ENCODE measurements at places on chromosomes 4 and X. TPM values are rescaled to one million over a fixed set of nuclear protein-coding genes. Genes with fewer than 3 reads are reported as not detected.

DNA sequence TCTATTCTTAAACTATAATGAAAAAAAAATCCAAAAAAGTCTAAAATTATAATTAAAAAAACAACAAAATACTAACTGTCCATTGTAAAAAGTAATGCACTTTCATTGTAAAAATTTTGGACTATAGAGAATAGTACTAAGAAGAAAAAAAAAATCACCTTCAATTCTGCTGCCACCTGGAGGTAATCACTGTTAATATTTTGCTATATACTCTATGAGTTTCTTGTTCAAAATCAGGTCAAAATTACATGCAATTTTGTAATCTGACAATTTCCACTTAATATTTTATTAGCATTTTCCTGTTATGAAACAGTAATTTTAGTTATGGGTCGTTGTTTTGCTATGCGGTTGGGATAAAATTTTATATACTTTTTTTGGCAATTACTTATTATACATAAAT lies 62.0 kb downstream of the HTT start:
- H3K4me3 ChIP-seq, result no peak overlapping the region
- no peaks in the 10 kb centered on the region for H3K4me1 ChIP-seq
- no peaks in the 10 kb centered on the region for H3K27me3 ChIP-seq
- H3K36me3 ChIP-seq, result peaks cover 45% of the 10 kb centered on the region

- H3K4me3 ChIP-seq, result no peak overlapping the region
- H3K36me3 ChIP-seq, result no peaks in the 10 kb centered on the region
- H3K27me3 ChIP-seq, result no peaks in the 10 kb centered on the region
- no peak overlapping the region for H3K27ac ChIP-seq
Measured at GRCh38 chrX:74080165-74080564, 223.8 kb upstream of the ZCCHC13 start.

GRCh38 chr4:147740176-147740575 lies 8.3 kb downstream of the ARHGAP10 start:
- peak; percentile 56 for DNase-seq
- no peaks in the 10 kb centered on the region for H3K36me3 ChIP-seq
- no peak overlapping the region for H3K27ac ChIP-seq
- H3K4me3 ChIP-seq, result no peak overlapping the region
- H3K27me3 ChIP-seq, result no peaks in the 10 kb centered on the region
- H3K4me1 ChIP-seq, result peaks cover 27% of the 10 kb centered on the region

DGKK gene
- 0.05 TPM for total RNA-seq

DNA sequence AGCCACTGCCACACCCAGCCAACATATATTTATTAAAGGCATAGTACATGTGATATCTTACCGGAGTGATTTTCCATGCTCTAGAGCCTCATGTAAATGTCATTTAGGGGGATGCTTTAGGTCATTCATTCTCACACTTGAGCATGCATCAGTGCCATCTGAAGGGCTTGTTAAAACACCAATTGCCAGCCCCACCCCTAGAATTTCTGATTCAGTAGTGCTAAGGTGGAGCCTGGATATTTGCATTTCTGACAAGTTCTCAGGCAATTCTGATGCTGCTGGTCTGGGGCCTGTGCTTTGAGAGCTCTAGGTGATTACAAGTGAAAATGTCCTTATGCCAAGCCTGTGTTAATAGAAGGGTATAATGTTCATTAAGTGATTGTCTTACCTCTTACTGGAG lies 107.7 kb downstream of the PHEX start:
- H3K27me3 ChIP-seq, result no peaks in the 10 kb centered on the region
- H3K4me1 ChIP-seq, result peaks cover 16% of the 10 kb centered on the region
- H3K36me3 ChIP-seq, result no peaks in the 10 kb centered on the region
- H3K4me3 ChIP-seq, result no peak overlapping the region
- no peak overlapping the region for H3K27ac ChIP-seq
- no peak for DNase-seq

TSPAN7 gene
- 3.5 TPM for total RNA-seq

PNMA5 gene
- total RNA-seq, result not detected

- H3K27ac ChIP-seq, result no peak overlapping the region
- DNase-seq, result no peak
Measured at GRCh38 chrX:152154050-152154449, 15.7 kb upstream of the MAGEA10 start.

- H3K4me3 ChIP-seq, result no peak overlapping the region
- no peak overlapping the region for H3K27ac ChIP-seq
- no peaks in the 10 kb centered on the region for H3K27me3 ChIP-seq
Measured at GRCh38 chr4:163558539-163559044, 64.1 kb downstream of the TMA16 start.

DNA sequence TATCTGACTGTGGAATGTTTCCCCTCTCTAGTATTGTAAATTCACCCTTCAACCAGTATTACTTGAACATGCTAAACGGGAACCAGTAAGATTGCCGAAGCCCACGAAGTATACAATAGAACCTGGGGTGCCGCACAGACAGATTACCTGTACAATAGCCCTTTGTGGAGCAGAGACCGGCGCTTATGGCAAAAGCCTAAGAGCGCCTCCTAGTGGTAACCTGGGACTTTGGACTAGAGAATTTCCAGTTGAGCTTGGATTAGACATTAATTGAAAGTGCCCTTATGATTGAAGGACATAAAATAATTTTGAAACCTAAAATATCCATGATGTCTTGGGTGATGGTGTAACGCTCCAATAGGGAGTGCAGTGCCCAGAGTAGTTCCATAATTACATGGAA lies 14.1 kb downstream of the ZNF157 start:
- H3K36me3 ChIP-seq, result no peaks in the 10 kb centered on the region
- H3K27ac ChIP-seq, result no peak overlapping the region
- no peaks in the 10 kb centered on the region for H3K4me1 ChIP-seq
- no peaks in the 10 kb centered on the region for H3K27me3 ChIP-seq

DNA sequence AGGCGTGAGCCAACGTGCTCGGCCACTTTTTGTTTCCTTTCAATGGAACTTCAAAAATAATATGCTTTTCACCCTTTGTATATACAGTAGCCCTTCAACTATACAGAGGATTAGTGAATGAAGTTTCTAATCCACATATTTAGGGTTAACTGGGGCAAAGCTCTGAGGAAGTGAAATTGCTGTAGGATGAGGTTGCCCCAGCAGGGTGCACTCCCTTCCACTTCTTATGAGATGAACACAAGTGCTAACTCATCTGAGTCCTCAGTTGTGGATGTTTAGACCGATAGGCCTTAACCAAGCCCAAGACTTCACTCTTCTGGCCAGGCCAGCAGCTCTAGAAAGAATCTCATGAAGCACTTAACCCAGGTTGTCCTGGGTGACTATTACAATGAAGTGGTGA lies 29.1 kb upstream of the CT55 start:
- no peaks in the 10 kb centered on the region for H3K36me3 ChIP-seq
- no peak overlapping the region for H3K4me3 ChIP-seq
- H3K27ac ChIP-seq, result no peak overlapping the region
- no peaks in the 10 kb centered on the region for H3K27me3 ChIP-seq
- DNase-seq, result no peak

DNA sequence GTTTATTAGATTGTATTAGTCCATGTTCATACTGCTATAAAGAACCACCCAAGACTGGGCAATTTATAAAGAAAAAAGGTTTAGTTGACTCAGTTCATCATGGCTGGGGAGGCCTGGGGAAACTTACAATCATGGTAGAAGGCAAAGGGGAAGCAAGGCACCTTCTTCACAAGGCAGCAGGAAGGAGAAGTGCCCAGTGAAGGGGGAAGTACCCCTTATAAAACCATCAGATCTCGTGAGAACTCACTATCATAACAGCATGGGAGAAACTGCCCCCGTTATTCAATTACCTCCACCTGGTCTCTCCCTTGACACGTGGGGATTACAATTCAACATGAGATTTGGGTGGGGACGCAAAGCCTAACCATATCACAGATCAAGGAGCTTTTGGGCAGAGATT lies 8.1 kb upstream of the HSD17B13 start:
- H3K27me3 ChIP-seq, result no peaks in the 10 kb centered on the region
- H3K36me3 ChIP-seq, result no peaks in the 10 kb centered on the region
- no peak overlapping the region for H3K27ac ChIP-seq
- H3K4me1 ChIP-seq, result no peaks in the 10 kb centered on the region
- DNase-seq, result no peak

DNA sequence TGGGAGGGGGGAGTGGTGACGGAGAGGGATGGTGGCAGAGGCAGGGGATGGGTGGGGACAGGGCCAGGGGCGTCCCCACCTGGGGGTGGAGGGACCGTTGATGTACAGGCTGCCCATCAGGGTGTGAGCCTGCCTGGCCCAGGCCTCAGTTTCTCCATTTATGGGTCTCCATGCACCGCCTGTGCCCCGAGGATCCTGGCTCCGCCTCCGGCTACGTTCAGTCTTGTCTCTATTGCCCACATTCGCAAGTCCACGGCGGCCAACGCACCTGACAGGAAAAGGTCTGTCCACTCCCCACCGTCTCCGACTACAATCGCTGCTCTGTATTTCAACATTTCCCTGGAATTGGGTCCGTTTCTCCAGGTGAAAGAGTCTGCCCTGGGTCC lies 96.3 kb upstream of the NKX1-1 start:
- H3K4me1 ChIP-seq, result no peaks in the 10 kb centered on the region
- H3K27me3 ChIP-seq, result peaks cover 5% of the 10 kb centered on the region
- H3K36me3 ChIP-seq, result no peaks in the 10 kb centered on the region
- H3K4me3 ChIP-seq, result no peak overlapping the region
- H3K27ac ChIP-seq, result no peak overlapping the region

XG gene
- total RNA-seq, result 0.30 TPM

SMIM10L2A gene
- 0.48 TPM for total RNA-seq

HPGD gene
- 0.20 TPM for total RNA-seq

- peak overlapping the region; percentile 94 for H3K27ac ChIP-seq
- peaks cover 4% of the 10 kb centered on the region for H3K36me3 ChIP-seq
- H3K4me3 ChIP-seq, result no peak overlapping the region
- no peaks in the 10 kb centered on the region for H3K27me3 ChIP-seq
Measured at GRCh38 chr4:57081651-57082621, 28.2 kb downstream of the IGFBP7 start.

DNA sequence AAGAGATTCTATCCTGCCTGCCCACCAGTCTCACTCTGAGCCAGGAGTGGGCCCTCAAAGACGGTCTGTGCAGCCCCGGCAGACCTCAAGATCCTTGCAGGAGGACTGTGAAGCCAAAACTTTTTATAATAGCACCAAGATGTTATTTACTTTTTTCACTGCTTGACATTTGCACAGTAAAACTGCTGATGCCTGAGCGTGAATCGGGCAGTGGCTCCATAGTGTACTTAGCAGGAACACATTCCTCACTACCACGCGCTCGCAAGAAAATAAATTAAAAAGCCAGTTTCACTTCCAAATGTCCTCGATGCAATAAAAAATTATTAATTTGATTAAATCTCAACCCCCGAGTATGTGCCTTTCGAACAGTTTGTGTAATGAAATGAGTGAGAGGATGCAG lies 22.5 kb downstream of the GPM6B start:
- no peaks in the 10 kb centered on the region for H3K27me3 ChIP-seq
- peaks cover 5% of the 10 kb centered on the region for H3K4me1 ChIP-seq
- no peak overlapping the region for H3K27ac ChIP-seq

NHS gene
- total RNA-seq, result 8.1 TPM

GPR78 gene
- total RNA-seq, result 0.17 TPM

ACOX3 gene
- 54.6 TPM for total RNA-seq

- no peaks in the 10 kb centered on the region for H3K4me1 ChIP-seq
- H3K27me3 ChIP-seq, result no peaks in the 10 kb centered on the region
- no peak overlapping the region for H3K4me3 ChIP-seq
- H3K36me3 ChIP-seq, result no peaks in the 10 kb centered on the region
- no peak overlapping the region for H3K27ac ChIP-seq
Measured at GRCh38 chr4:173311368-173311767, 22.8 kb downstream of the HMGB2 start.

DNA sequence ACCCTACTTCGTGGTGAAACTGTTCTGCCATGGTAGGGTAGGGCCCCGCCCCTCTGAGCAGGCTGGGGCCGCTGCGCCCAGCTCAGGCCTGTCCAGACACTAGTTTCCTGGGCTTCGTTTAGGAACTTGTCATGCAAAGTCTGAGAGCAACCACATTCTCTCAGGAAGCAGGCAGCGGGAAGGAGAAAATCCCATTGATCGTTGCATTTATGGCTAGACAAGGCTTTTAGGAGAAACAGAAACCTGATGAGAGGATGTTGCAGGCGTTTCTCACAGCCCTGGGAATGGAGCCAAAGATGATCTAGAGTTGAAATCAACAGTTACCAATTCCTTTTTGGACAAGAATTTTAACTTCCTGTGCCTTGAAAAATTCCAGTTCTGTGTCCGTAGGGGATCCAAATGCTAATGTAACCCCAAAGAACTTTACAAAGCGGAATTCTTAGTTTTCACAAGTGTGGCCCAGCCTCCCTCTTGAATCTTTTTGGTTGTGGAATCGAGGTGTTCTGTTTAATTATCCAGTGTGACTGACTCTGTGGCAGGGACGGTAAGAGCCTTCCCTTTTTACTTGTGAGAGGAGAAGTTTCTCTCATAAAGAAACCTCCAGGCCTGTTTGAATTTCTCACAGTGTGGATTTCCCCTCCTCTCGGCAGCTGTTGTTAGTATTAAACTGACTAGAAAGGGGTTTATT lies 4.5 kb upstream of the CXCL9 start:
- H3K27ac ChIP-seq, result peak overlapping the region; percentile 10
- peak; percentile 46 for DNase-seq
- H3K27me3 ChIP-seq, result peaks cover 3% of the 10 kb centered on the region
- peaks cover 12% of the 10 kb centered on the region for H3K4me1 ChIP-seq

DNA sequence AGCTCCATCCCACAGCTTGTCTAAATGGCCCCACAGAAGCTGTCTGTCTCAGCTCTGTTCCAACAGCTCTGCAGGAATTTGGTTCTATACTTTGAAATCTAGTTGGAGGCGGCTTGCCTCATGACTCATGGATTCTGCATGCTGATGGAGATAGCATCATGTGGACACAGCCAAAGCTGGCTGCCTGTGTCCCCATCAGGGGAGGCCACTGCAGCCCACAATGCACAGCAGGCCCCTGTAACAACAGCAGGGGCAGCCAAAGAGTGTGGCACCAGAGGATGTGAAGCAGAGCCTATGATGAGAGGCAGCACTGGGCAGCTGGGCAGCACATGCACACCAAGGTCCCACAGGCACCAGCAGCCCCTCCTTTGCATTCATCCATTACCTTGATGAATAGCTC lies 67.2 kb downstream of the DCAF12L1 start:
- no peak overlapping the region for H3K4me3 ChIP-seq
- no peak overlapping the region for H3K27ac ChIP-seq
- H3K4me1 ChIP-seq, result no peaks in the 10 kb centered on the region

GRCh38 chrX:968148-968965 lies 244.1 kb downstream of the CRLF2 start:
- no peaks in the 10 kb centered on the region for H3K36me3 ChIP-seq
- no peak overlapping the region for H3K27ac ChIP-seq
- DNase-seq, result no peak
- H3K4me3 ChIP-seq, result no peak overlapping the region
- no peaks in the 10 kb centered on the region for H3K27me3 ChIP-seq

YY2 gene
- total RNA-seq, result 2.0 TPM

GRCh38 chrX:65821721-65822496 lies 154.5 kb downstream of the MSN start:
- H3K36me3 ChIP-seq, result no peaks in the 10 kb centered on the region
- H3K4me3 ChIP-seq, result no peak overlapping the region
- H3K27me3 ChIP-seq, result no peaks in the 10 kb centered on the region
- H3K27ac ChIP-seq, result no peak overlapping the region
- no peaks in the 10 kb centered on the region for H3K4me1 ChIP-seq
